ENCODE measurements at places on chromosomes 3 and 15. TPM values are rescaled to one million over a fixed set of nuclear protein-coding genes. Genes with fewer than 3 reads are reported as not detected.
A peak's percentile ranks its signal among the peaks of the same experiment; 100 is the strongest.

- DNase-seq = no peak
- H3K36me3 ChIP-seq = no peaks in the 10 kb centered on the region
- H3K4me1 ChIP-seq = no peaks in the 10 kb centered on the region
These were observed 29.4 kb upstream of the LDHAL6B start for GRCh38 chr15:59177317-59177660.

- no peak overlapping the region for H3K27ac ChIP-seq
- H3K4me1 ChIP-seq = no peaks in the 10 kb centered on the region
- H3K36me3 ChIP-seq = no peaks in the 10 kb centered on the region
- peak; percentile 20 for DNase-seq
- H3K4me3 ChIP-seq = no peak overlapping the region
These were observed 438 bp downstream of the SHOX2 start for GRCh38 chr3:158105710-158106253.

Gene TAGLN3
- not detected for total RNA-seq

- no peaks in the 10 kb centered on the region for H3K4me1 ChIP-seq
- H3K36me3 ChIP-seq = no peaks in the 10 kb centered on the region
- DNase-seq = peak; percentile 41
These were observed 81.5 kb upstream of the KCNMB2 start for GRCh38 chr3:178454726-178455125.
